CD4-positive, alpha-beta T cell treated with Interleukin-10 for 1 hour (primary cell): ENCODE measurements at places on chromosomes 4 and X.

DNA sequence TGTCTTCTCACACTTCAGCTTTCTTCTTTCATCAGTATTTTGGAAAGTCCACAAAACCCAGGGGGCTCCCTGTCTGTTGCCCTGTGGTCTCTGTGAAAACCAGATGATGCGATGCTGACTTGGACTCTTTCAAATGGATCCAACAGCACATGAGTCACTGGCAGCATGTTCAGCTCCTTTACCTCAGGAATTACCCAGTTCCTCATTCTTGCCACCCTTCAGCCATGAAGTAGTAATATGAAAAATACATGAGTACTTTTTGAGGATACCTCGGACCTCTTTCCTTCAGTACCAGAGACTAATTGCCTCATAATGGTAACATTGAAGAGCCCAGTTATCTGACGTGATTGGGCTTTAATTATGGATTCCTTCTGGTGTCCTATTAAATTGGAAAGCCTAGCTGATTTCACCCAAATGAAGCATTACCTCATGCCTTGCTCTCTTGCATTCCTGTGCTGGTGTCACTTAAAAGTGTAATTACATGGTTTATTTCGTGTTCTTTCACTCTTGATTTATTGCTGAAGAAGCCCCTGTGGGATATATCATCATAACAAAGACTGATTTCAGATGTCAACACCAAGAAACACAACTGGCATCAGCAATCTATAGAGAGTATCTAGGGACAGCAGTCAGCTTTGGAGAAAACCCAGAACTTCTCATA is 63.4 kb downstream of the NFKB1 start:
- no peak for DNase-seq

GRCh38 chrX:47880927-47881326 is 44.2 kb downstream of the ZNF81 start:
- DNase-seq, result no peak

- no peak for DNase-seq
Observed at GRCh38 chr4:183266371-183266770, 53.7 kb downstream of the CLDN22 start.

GRCh38 chrX:42955349-42955748 is 177.4 kb upstream of the PPP1R2C start:
- DNase-seq, result no peak

DNA sequence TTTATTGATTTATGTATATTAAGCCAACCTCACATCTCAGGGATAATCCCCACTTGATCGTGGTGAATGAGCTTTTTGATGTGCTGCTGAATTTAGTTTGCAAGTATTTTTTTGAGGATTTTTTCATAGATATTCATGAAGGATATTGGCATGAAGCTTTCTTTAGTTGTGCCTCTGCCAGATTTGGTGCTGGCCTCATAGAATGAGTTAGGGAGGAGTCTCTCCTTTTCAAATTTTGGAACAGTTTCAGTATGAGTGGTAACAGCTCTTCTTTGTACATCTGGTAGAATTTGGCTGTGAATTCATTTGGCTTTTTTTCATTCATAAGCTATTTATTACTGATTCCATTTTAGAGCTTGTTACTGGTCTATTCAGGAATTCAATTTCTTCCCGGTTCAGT is 197.2 kb upstream of the NDST4 start:
- DNase-seq, result no peak

DNA sequence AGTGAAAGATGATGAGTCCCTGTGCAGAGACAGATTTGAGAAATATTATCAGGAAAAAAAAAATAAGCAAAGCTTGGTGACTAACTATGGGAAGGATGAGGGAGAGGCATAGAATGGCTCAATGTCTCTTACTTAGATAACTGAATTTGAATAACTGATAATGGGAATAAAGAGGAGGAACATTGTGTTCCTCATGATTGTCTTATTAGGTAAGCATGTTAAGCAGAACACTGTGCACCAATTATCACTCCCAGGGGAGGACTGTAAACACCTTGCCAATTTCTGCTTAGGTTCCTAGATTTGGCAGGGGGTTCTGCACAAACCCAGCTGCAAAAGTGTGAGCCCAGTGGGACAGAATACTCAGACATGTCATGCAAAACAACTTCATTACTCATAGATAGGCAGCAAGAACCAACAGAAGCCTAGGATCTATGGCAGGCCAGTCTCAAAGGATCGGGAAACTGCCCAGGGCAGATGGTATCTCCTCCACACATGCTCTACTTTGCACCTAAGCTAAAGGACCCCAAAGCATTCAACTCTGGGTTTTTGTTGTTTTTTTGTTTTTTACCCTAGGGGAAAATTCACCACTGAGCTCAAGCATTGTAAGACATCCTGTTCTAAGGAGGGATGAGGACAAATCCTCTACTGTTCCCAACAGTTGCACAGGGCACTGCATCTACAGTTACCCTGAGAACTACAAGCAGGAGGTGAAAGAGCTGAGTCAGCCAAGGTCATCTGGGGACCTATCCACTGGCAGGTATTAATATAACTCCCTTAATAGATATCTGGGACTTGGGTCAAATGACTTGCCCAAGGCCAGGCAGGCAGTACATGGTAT is 907.0 kb downstream of the RAPGEF2 start:
- no peak for DNase-seq

GRCh38 chrX:119635799-119636198 is 29.6 kb upstream of the NKRF start:
- no peak for DNase-seq

DNA sequence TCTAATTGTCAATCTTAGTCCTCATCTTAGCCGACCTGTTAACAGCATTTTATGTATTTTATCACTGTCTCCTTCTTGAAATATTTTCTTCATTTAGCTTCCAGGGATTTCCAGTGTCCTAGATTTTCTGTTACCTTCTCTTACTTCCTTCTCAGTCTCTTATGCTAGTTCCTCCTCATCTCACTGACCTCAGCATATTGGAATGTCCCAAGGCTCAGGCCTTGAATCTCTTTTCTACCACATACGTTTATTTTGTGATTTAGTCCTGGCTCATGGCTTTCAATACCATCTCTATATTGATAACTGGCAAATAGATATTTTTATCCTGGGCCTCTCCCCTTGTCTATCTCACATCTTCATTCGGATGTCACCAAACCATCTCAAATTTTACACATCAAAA is 61.1 kb downstream of the IQCM start:
- DNase-seq, result no peak

DNA sequence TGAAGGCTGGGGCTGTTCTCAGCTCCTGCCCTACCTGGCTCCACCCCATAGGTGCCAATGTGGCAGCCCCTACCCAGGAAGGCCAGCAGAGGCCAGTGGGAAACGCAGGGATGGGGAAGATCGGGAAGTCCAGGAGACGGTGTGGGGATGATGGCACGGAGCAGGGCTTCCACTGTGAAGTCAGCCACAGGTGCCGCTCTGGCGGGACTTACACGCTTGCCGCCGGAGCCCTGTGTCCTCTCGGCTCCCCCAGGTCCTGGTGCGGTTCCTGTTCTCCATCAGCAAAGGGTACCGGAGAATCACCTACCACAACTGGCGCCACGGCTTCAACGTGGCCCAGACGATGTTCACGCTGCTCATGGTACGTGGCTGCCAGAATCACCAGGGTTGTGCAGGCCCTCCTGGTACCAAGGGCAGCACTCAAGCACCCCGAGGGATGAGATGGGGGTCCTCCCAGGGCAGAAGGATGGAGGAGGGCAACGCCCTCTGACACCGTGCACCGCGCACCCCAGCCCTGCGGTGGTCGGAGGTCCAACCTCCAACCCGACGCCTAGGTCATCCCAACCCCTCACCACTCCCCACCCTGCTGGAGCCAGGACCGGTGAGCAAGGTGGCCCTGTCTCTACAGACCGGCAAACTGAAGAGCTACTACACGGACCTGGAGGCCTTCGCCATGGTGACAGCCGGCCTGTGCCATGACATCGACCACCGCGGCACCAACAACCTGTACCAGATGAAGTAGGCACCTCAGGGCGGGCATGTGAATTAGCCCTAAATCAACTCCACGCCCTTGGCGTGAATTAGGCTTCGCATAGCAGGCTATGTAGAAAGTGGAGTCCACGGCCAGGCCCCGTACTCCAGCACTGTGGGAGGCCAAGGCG is 12.0 kb downstream of the ATP5ME start:
- DNase-seq, result no peak

DNA sequence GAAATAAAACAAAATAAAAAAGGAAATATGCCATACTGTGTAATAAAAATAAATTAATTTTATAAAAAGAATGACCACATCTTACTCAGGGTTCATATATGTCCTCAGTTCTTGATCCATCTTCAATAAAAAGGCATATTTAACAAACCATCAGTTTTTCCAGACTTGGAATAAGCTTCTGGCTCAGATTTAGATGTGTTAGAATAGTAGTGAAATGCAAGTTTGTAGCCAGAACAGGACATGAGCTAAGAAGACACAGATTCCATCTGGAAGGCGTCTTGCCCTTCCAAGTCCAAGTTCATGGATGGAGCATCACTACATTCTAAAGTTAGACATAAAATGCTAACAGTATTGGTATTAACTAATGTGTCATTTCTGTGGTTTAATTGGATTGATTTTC is 10.3 kb upstream of the LSM6 start:
- DNase-seq, result no peak

DNA sequence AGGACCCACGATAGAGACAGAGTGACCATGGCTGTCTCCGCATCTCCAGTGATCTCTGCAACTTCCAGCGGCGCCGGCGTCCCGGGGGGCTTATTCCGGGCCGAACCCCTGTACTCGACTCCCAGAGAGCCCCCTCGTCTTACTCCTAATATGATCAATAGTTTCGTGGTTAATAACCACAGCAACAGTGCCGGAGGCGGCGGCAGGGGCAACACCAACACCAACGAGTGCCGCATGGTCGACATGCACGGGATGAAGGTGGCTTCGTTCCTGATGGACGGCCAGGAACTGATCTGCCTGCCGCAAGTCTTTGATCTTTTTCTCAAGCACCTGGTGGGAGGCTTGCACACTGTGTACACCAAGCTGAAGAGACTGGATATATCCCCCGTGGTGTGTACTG is 343 bp downstream of the DACH2 start:
- DNase-seq, result no peak

DNA sequence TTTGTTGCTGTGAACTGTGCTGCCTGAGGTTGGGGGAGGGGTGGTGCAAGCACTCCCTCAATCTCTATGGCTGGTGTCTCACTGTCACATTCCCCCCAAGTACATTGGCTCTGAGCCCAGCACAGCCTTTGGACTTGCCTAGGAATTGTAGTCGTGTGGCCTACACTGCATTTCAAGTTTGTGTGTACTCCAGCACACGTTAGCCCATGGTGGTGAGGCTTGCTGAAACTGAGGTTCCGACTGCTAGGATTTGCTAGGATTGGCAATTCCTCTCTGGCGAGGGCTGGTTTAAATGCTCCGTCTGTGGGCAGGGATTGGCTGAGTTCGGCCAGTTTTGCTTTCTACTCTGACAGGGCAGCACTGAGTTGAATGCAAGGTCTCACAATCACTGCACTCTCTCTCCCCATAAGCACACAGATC is 121.7 kb upstream of the CXXC4 start:
- no peak for DNase-seq

- no peak for DNase-seq
Observed at GRCh38 chr4:147790412-147790811, 58.5 kb downstream of the ARHGAP10 start.

DNA sequence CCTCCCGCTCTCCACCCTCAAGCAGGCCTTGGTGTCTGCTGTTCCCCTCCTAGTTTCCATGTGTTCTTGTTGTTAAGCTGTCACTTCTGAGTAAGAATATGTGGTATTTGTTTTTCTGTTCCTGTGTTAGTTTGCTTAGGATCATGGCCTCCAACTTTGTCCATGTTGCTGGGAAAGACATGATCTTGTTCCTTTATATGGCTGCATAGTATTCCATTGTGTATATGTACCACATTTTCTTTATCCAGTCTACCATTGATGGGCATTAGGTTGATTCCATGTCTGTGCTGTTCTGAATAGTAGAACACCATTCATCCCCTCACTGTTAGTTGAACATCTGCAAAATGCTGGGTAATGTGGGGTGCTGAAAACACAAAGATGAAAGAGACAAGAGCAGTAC is 222.9 kb downstream of the PALLD start:
- DNase-seq, result no peak

DNA sequence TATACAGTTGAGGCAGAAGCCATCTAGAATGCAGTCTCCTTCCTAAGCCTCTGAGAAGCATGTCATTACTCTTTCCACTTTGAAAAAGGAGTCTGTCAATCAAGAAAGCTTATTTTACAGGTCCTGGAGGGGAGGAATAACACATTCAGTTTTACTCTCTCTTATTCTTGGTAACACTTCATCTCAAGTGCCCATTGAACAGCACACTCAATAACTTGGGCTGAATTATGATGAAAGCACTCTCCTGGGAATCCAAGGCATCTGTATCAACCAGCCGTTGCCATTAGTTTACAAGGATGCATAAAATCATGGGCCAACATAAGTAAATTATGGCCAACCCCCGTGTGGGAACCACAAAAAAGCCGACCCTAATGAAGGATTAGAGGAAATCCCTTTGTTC is 282.4 kb downstream of the C4orf33 start:
- no peak for DNase-seq

GRCh38 chrX:11786862-11787261 is 28.8 kb downstream of the MSL3 start:
- no peak for DNase-seq

DNA sequence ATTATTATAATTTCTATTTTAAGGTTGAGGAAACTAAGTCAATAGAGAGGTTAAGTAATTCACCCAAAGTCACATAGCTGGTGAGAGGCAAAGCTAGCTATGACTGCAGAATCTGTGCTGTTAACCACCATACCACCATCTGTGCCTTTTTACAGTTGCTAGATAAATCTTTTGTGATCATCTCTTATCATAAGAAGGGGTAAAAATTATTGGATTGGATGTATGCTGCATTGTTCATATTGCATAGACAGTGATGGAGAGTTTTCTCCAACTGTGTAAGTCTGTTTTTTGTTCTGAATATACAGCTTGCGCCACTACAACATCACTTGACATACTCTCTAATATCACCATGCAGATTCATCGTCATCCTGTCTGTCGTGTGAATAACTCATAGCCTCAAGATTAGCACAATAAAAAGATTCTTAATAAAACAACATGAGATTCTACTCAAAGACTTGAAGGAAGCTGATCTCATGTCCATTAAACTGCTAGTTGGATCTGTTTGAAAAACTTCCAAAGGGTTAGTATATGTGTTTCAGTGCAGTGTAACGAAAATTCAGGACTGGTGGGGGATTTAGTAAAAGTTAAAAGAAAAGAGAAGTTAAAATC is 495.9 kb downstream of the SPRY1 start:
- DNase-seq, result no peak

- DNase-seq, result no peak
Observed at GRCh38 chr4:103002551-103002950, 17.0 kb downstream of the SLC9B1 start.
